ENCODE measurements at places on chromosomes 1 and 21.

DNA sequence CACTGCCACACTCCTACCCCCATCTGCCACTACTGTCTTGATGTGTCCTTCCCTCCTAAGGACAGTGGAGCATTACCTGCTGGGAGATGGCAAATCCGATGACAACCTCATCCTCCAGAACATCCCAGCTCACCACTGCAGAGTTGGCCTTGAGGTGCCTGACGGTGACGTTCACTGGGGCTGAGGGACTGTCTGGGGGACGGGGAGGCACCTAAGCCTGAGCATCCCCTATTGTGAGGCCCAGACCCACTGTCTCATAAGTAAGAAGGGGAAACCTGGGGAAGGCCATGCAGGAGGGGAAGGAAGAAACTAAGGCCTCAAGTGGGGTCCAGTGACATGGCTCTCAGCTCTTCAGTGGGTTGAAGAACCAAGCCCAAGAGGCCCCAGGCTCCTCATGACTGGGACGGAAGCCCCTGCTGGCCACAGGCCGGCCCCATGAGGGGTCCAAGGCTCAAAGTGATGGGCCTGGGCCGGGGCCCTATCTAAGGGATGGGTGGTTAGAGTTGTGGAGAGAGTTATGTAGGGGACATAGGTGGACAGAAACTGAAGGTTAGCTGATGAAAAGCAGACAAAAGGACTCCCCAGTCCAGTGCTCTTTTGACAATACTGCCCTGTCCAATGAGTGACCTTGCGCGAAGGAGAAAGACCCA, 1.8 kb downstream of the FNDC5 start:
- peak; percentile 11 for DNase-seq

DNA sequence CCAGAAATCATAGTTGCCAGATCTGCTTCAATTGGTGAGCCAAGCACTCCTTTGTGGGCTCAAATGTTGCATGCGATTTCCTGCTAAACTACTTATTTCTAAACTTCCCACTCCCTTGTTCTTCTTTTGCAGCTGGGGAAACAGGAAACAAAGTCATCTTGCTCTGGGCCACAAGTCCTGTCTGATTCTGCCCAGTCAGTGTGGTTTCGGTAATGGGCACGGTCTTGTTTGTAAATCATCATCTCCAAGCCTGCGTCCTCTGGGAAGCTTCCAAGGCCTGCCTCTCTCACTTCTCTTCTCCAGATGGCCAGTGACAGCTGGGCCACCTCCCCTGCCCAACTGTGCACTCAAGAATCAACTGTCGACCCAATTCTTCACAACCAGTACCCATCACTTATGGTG, 4.4 kb downstream of the S100A8 start:
- DNase-seq, result no peak

DNA sequence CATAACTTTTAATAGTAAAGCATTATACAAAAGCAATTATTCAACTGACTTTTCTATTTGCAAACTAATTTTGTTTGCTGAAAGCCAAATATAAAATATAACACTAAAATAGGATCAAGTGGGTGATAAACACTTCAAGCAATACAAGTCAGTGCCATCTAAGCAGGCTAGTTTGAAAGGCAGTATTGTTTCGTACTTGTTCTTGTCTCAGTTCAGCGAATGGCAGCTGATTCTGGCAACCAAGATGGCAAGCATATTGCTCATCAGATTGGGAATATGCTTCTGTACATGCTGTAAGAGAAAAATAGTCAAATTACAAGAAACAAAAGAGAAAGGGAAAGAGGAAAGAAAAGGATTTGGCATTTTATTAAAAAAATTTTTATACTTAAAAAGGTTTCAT, 7.5 kb downstream of the TMEM59 start:
- no peak for DNase-seq

GRCh38 chr21:18298228-18298627, 53.6 kb downstream of the CHODL start:
- DNase-seq, result no peak

DNA sequence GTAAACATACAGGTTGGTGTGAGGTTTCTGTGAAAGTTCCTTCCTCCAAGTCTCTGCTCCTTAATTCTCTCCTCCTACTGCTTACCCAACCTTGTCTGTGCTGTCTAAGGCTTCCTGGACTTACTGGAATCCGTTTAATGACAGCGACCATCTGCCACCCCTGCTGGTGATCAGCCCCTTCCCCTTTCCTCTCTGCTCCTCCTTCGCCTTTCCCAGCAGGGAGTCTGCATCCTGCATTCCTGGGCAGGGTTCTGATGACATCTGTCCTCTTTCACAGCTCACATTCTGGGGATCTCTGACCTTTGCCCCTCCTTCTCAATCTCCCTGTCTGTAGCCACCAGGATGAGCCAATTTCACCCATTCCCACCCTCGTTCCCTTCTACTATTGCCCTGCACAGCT, 66.5 kb downstream of the KIRREL1 start:
- no peak for DNase-seq

DNA sequence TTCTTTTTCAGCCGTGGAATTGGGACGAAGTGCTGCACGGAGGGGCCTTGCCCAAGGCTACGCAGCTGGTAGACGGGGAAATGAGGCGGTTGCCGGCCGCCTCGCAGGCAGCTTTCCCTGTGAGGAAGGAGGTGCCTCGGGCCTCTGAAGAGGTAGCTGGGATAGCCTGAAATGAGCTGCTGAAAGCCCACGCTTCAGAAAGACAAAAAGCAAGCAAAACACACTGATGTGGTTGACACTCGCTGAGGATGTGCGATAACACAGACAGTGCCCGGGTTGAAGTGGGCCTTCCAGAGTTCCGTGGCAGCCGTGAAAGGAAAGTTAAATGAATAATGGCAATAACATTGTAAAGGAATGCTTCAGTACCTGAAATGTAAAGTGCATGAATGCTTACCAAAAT, 47.2 kb downstream of the S1PR1 start:
- peak; percentile 69 for DNase-seq

DNA sequence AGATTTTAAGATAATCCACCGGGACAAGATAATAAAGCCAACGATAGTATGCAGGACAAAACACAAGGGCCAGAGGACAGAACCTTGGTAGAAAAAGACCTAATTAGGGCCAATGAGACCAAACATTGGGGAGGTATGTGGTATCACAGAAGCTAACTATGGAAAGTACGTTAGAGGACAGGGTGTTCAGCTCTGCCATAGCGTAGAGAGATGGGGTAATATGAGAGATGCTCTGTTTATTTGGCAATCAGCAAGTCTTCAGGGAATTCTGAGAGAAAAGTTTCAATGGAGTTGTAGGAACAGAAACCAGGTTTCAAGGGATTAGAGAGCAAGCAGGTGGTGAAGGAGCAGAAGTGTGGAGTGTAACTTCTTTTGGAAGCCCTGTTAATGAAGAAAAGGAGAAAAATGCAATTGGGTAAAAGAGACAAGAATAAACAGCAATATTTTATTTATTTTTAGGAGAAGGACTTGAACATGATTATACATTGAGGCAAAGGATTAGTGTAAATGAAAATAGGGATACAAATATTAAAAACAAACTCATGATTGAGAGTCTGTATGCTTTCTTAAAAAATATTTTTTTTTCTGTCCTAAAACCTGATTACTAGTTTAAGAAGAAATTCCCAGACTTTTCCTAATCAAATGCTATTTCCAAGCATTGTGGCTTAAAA, 24.0 kb downstream of the EEIG2 start:
- DNase-seq, result no peak

- DNase-seq, result no peak
Measured at GRCh38 chr1:42240966-42241755, 76.6 kb upstream of the GUCA2A start.
